HFFc6 (cell line): ENCODE measurements at places on chromosomes 6 and 20. TPM values are rescaled to one million over a fixed set of nuclear protein-coding genes. Genes with fewer than 3 reads are reported as not detected.

Gene TNFAIP3
- 6.0 to 17.2 TPM (median 9.2 TPM) in 3 replicates for total RNA-seq

Gene KCNS1
- total RNA-seq, result 0.46 to 0.84 TPM (median 0.67 TPM) in 3 replicates

Gene PRSS16
- total RNA-seq, result not detected in 3 replicates

Gene GGTLC1
- not detected in 3 replicates for total RNA-seq

Gene NRSN1
- total RNA-seq, result not detected in 3 replicates

Gene OR2H1
- total RNA-seq, result not detected in 3 replicates

Gene ULBP2
- total RNA-seq, result 17.6 to 22.2 TPM (median 19.5 TPM) in 3 replicates

Gene OPRM1
- total RNA-seq, result not detected in 3 replicates

Gene SAPCD1
- 0.72 to 1.4 TPM (median 0.88 TPM) in 3 replicates for total RNA-seq

Gene RRAGD
- total RNA-seq, result not detected in 3 replicates

Gene PBOV1
- total RNA-seq, result not detected in 2 replicates
